ENCODE measurements at places on chromosomes 5 and 9. TPM values are rescaled to one million over a fixed set of nuclear protein-coding genes. Genes with fewer than 3 reads are reported as not detected.

The NDUFB6 gene
- total RNA-seq: 46.9 TPM

The NMUR2 gene
- total RNA-seq: not detected

The CCDC112 gene
- 0.31 TPM for total RNA-seq

The LCN9 gene
- not detected for total RNA-seq

GRCh38 chr9:109418827-109419226 is 79.3 kb downstream of the PTPN3 start:
- peak overlapping the region; percentile 15 for H3K4me3 ChIP-seq
- H3K4me1 ChIP-seq: peaks cover 37% of the 10 kb centered on the region
- H3K36me3 ChIP-seq: no peaks in the 10 kb centered on the region
- H3K27me3 ChIP-seq: peaks cover 1% of the 10 kb centered on the region
- no peak for DNase-seq

DNA sequence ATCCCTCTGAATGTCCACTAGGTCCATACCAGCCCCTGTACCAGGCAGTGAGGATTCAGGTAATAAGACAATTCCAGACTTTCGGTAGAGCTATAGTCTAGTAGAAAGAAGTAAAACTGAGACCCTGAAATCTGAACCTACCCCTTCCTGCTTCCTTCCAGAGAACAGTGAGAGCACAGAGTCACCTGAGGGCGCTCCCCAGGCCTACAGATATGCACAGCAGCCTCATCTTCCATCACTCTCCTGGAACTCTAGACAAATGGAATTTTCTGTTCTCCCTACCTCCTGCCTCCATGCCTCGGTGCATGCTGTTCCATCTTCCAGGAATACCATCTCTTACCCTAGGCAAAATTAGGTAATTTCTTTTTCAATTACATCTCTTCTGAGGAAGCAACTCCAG is 3.1 kb upstream of the GNA14 start:
- peaks cover 44% of the 10 kb centered on the region for H3K27me3 ChIP-seq
- H3K4me3 ChIP-seq: no peak overlapping the region
- DNase-seq: no peak
- no peak overlapping the region for H3K27ac ChIP-seq
- peaks cover 5% of the 10 kb centered on the region for H3K4me1 ChIP-seq

DNA sequence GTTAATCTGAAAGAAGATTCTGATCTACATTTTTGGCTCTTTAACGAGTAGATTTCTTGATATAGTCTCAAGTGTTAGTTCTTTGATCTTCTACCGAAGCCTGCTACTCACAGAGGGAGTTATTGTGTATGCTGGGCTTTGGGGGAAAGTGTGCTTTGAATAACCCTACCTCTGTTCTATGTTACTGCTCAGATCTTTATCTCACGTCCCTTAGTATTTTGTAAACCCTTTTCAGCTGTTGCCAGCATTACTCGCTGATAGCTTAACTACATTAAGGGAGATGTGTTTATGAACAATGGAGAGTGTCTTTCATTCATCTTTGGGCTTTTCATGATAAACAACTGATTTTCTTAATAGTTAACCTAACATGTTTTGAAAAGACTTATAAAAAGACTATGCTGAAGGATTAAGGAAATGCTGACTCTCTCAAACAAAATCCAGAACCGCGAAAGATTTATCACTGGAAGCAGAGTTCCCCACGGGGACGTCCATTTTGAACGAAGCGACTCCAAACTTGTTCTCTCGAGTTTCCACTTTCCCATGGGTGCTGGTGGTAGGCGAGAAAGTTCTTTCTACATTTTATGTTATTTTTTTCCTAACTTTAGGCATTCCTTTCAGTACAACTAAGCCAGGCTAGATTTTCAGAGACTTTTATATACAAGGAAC is 27.9 kb upstream of the ALDH1A1 start:
- no peaks in the 10 kb centered on the region for H3K27me3 ChIP-seq
- no peak overlapping the region for H3K27ac ChIP-seq
- no peak overlapping the region for H3K4me3 ChIP-seq
- DNase-seq: no peak
- H3K36me3 ChIP-seq: no peaks in the 10 kb centered on the region

DNA sequence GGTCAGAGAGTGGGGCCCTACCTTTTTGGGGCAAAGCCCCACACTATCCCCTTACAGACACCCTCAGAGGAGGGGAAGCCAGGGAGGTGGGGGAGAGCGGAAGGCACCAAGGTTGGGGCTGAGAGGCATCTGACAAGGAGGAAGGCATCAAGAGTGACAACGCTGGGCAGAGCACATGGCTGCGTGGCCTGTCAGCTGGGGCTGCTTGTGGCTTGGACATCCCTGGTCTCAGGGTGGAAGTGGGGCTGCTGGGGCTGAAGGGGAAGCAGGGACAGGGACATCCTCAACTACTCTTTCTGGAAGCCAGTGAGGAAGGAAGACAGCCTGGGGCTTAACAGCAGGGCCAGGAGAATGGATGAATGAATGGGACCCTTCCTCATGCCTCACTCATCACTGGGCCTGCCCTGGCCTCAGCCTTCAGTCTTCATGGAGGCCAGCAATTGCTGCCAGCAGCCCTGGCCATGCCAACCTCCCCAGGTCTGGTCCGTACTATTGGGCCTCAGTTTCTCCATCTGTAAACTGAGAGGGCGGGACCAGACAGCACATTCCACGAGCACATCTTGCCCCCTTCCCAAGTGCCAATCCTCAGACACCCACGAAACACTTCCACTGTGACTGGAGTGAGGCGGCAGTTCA is 993 bp upstream of the RALGDS start:
- peak overlapping the region; percentile 79 for H3K4me3 ChIP-seq
- no peaks in the 10 kb centered on the region for H3K27me3 ChIP-seq
- H3K27ac ChIP-seq: peak overlapping the region; percentile 93
- DNase-seq: no peak
- H3K36me3 ChIP-seq: peaks cover 15% of the 10 kb centered on the region
- peaks cover 59% of the 10 kb centered on the region for H3K4me1 ChIP-seq

- H3K4me1 ChIP-seq: peaks cover 20% of the 10 kb centered on the region
- peak overlapping the region; percentile 13 for H3K27ac ChIP-seq
- H3K4me3 ChIP-seq: peak overlapping the region; percentile 66
- peaks cover 51% of the 10 kb centered on the region for H3K27me3 ChIP-seq
- H3K36me3 ChIP-seq: peaks cover 2% of the 10 kb centered on the region
These were observed 937 bp downstream of the TMOD1 start for GRCh38 chr9:97502222-97502983.

DNA sequence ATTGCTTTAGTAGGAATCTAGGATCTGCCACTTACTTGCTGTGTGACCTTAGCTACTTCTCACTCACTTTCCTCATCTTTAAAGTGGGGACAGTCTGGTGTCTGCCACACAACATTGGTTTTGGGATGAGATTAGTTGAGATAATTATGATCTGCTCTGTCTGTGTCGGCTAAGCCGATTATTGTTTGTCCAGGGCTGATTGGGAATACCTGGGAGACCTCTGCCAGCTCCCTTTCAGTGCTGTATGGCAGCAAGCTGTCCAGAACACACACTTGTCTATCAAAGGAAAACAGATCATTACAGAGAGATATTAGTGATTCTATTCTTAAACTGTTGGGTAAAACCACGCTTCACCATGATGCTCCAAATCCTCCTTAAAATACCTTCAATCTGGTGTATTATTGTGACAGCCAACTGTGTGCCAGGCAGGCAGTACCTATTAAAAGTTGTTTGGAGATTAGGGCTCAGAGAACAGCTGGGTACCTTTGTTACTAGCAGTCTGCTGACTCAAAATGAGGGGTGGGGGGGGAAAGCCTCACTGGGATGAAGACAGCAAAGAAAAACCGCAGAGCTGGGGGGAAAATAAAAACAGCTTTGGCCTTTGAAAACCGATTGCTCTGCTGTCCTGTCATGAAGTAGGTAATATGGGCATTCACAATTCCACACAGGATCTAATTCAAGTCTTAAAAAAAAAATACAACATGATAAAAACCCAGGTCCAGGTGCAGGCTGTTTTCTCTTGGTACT is 458.4 kb upstream of the C9orf72 start:
- DNase-seq: no peak
- H3K27ac ChIP-seq: no peak overlapping the region
- no peaks in the 10 kb centered on the region for H3K4me1 ChIP-seq
- H3K27me3 ChIP-seq: no peaks in the 10 kb centered on the region
- H3K4me3 ChIP-seq: no peak overlapping the region

DNA sequence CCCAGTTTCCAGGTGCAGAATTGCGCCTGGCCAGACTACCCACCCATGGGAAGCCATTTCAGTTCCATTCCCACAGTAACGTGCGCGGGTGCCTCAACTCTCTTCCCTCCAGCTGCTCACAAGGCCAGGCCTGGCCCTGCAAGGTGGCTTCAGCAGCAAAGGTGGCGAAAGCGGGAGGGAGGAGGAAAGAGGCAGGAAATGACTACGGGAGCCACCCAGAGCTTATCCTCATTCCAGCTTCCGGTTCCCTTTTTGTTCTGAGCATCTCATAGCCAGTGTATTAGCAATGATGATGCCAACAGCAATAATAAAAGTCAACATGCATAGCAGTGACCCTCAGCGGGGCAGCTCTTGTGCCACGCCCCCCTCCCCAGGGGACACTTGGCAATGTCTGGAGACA is 101.5 kb upstream of the BOD1 start:
- no peaks in the 10 kb centered on the region for H3K27me3 ChIP-seq
- no peak for DNase-seq
